Cardiac ventricle fibroblast (primary cell): ENCODE measurements at places on chromosomes 3 and 15. TPM values are rescaled to one million over a fixed set of nuclear protein-coding genes. Genes with fewer than 3 reads are reported as not detected.

Gene SAMD7
- not detected in 2 replicates for total RNA-seq

Gene AADACL2
- not detected in 2 replicates for total RNA-seq

Gene CYP1A2
- not detected in 2 replicates for total RNA-seq

Gene NMNAT3
- 0.56 and 1.2 TPM in 2 replicates for total RNA-seq

Gene SOX14
- total RNA-seq, result not detected in 2 replicates

Gene CHP1
- total RNA-seq, result 164 and 200 TPM in 2 replicates

Gene RAB6B
- total RNA-seq, result 0.29 and 1.7 TPM in 2 replicates

Gene GRAMD2A
- 0.05 TPM in 1 of 2 replicates, not detected in the other for total RNA-seq

Gene RRP9
- 22.3 and 24.1 TPM in 2 replicates for total RNA-seq

Gene CEMIP
- total RNA-seq, result 70.2 and 73.9 TPM in 2 replicates

Gene C3orf22
- not detected in 2 replicates for total RNA-seq

Gene MME
- total RNA-seq, result 82.5 and 84.4 TPM in 2 replicates

Gene ATP8B4
- total RNA-seq, result 1.4 and 1.8 TPM in 2 replicates

Gene CDHR4
- not detected in 2 replicates for total RNA-seq

Gene MUC13
- not detected in 2 replicates for total RNA-seq

Gene PARL
- total RNA-seq, result 26.4 and 44.7 TPM in 2 replicates

Gene CCDC39
- total RNA-seq, result not detected in 2 replicates

Gene NXPE3
- 18.5 and 25.3 TPM in 2 replicates for total RNA-seq

Gene SSR3
- 149 and 156 TPM in 2 replicates for total RNA-seq
